HEK293T (cell line): ENCODE measurements at places on chromosomes 4 and X.
A peak's percentile ranks its signal among the peaks of the same experiment; 100 is the strongest.

GRCh38 chr4:74934888-74935287 is 2.0 kb downstream of the PARM1 start:
- peak; percentile 12 for DNase-seq

DNA sequence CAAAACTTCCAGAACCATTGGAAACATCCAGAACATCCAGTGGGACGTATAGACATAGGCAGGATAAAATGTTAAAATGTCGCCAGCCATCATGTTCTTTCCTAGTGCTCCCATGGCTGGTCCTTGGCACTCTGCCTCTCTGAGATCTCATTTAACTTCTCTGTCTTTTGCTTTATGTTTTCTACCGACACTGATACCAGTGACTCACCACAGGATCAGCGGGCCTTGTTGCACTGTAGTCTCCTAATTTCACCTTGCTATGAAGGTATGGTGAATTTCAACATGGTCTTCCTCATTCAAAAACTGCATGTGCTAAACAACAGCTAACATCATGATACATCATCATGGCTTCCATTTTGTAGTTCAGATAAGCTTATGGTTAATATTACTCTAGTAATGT is 521.0 kb upstream of the IGFBP7 start:
- DNase-seq: no peak

DNA sequence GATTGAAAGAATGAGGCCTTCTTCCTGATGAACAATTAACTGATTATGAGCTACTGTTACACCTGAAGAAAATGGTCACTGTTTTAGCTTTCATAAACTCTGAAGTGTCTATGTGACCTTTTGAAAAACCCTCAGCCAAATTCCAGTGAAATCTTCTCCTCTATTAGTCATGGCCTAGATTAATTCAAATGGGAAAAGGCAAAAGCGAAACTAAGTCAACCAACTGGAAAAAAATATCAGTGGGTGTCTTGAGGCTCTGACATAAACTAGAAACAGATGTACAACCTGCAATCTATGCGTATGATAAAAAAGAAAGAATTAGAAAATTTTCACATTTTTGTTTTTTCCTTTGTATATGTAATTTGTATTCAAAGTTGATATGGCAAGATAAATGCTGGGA is 169.4 kb upstream of the BANK1 start:
- DNase-seq: no peak

DNA sequence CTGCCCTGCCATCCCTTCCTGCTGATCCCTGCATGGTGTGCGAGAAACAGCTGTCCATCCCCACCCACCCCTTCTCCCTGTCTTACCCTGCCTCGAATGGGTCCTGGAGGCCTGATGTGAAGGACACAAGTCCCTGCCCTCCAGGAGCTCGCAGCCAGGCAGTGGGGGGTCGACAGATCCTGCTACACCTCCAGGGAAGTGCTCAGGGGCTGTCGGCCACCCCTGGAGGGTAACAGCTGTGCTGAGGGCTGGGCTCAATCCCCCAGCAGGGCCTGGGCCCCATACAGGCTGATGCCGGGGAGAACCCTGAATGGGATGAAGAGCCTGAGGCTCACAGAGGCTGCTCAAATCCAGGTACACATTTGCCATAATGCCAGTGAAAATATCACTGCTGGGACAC is 17.6 kb downstream of the HMX1 start:
- DNase-seq: no peak

DNA sequence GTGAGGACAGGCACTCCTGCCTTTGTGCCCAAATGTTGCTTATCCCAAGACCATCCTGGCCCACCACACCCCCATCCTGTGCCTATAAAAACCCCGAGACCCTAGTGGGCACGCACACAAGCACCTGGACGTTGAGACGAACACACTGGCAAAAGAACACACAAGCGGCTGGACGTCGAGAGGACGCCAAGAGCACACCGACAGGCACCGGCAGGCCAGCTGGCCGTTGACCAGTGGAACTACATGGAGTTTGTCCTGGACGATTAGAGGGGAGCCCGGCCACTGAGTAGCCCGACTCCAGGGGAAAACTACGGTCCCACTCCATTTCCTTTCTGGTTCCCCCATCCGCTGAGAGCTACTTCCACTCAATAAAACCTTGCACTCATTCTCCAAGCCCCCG is 301.7 kb downstream of the PCDH10 start:
- DNase-seq: no peak

DNA sequence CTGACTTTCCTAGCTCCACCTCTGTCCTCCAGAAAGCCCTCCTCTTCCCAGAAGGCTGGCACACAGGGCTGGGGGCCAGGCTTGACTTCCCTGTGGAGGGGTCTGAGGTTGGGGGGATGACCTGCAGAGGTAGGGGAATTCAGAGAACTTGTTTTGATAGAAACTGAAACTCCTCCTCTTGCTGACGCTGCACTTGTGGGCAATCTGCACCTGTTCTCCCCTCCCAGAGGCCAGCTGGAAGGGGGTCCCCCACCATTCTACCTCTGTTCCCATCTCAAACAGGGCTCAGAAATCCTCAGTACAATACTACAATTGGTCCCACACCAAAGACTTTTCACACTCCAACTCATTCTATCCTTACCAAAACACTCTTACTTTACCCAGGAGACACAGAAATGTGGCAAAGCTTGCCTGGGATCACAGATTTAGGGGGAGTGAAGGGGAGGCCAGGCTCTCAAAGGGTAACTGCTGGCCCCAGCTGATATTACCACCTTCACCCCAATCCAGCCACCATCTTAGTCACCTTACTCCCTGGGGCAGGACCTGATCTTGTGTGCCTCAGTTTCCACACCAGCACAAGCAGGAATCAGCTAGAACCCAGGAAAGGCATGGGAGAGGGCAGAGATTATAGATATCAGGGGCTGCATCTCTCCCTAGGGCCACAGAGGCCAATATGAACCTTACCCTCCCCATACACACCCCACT is 18.5 kb downstream of the OTUD5 start:
- DNase-seq: no peak

GRCh38 chr4:131974730-131975129 is 1174.4 kb upstream of the PCDH10 start:
- DNase-seq: no peak

DNA sequence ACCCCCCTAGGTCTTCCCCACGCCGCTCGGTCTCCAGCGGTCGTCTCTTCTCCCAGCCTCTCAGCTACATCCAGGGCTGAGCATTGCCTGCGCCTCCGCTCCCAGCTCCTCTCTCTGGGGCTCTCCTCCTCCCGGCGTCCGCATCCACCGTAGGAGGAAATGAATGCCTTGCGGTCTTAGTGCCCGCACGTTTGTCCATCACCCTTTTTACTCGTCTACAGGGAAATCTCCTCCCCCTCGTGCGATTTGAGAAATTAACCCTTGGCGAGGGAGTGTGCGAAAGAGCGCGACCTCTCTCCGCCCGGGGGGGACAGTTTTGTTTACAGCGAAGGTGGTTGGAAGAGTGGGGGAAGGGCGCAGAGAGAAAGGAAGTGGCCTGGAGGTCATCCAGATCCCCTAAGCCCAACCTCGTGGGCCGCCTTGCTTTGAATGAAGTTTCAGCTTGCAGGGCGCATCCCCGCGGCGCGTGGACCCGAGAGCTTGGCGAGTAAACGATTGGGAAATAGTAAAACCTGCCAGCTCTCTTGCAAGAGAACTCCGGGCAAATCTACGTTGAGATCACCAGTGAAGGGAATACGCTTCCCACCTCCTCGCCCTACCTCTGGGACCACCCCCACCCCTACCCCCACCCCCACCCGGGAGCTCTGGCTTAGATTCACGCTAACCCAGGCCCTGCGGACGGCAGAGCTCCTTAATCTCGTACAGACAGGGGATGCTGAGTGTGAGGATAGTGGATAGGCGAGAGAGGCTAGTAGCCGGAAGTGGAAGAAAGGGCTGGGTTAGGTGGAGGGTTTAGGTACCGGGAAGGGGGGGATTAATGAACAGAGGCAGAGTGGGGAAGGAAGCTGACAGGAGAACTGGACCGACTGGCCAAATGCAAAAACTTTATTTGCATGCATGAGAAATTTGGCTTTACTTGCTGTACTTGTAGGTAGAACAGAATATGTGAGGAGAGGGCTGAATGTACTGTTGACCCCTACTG is at the start of gene ELOVL6:
Gene ELOVL6, minus strand, starts transcription at position 181 of the 982 bp plus-strand sequence. CDS start 280 bp downstream, outside the sequence.
- peak; percentile 67 for DNase-seq

- no peak for DNase-seq
Observed at GRCh38 chr4:45693746-45694145, 430.1 kb downstream of the GABRG1 start.

GRCh38 chr4:54228056-54228527 is 1.0 kb upstream of the PDGFRA start:
- DNase-seq: peak; percentile 75

DNA sequence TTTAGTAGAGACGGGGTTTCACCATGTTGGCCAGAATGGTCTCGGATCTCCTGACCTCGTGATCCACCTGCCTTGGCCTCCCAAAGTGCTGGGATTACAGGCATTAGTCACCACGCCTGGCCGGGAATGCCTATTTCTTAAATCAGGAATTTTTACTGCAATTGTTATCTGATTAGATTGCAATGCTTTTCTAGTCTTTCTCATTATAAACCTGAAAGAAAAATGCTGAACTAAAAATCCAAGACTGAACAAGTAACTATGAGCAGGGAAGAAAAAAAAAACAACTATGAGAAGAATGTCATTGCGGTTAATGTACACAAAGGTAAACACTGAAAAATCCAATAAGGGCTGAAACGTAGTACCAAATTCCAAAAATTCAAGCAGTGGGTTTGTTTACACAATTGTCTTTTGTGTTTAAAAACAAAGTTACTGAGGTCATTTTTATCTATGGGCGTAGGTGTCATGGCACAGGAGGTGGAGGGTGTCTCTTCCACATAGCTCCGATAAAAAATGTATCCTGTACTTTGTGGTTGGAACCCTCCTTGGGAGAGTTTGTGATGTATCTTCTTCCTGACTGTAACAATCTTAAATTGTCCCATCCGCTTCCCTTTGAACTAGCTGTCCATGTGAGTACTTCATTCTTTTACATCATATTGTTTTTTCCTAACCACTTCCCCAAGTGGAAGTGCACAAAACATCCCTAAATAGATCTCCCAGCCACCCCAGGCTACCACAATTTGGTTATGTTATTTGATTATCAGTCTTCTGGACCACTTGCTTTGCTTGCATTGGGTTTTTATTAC is 11.1 kb upstream of the TMEM156 start:
- DNase-seq: no peak

DNA sequence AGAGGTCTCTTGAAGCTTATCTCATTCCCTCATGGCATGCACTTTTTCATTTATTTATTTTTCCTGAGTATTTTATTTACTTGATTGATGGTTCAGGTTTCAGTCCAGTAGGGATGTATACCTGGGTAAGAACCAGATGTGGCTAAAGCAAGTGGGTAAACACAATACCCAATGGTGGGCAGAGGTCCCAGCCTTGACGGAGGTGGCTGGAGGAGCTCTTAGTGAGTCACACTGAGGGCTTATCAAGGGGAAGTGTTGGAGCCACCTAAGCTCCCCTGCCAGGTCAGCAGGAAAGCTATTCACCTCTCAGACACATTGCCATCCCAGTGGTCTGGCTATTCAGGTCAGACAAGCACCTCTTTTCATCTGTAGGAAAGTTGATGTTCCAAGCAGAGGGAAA is 236.2 kb upstream of the MAGEB16 start:
- DNase-seq: no peak

- DNase-seq: no peak
Observed at GRCh38 chr4:36010397-36010929, 233.9 kb downstream of the ARAP2 start.

- no peak for DNase-seq
Observed at GRCh38 chrX:10015355-10015722, 48.2 kb downstream of the CLDN34 start.

- no peak for DNase-seq
Observed at GRCh38 chrX:22060415-22061280, 28.5 kb downstream of the PHEX start.

GRCh38 chr4:819401-820229 is 6.3 kb downstream of the CPLX1 start:
- no peak for DNase-seq

GRCh38 chr4:141896687-141897086 is 260.3 kb downstream of the IL15 start:
- DNase-seq: no peak

DNA sequence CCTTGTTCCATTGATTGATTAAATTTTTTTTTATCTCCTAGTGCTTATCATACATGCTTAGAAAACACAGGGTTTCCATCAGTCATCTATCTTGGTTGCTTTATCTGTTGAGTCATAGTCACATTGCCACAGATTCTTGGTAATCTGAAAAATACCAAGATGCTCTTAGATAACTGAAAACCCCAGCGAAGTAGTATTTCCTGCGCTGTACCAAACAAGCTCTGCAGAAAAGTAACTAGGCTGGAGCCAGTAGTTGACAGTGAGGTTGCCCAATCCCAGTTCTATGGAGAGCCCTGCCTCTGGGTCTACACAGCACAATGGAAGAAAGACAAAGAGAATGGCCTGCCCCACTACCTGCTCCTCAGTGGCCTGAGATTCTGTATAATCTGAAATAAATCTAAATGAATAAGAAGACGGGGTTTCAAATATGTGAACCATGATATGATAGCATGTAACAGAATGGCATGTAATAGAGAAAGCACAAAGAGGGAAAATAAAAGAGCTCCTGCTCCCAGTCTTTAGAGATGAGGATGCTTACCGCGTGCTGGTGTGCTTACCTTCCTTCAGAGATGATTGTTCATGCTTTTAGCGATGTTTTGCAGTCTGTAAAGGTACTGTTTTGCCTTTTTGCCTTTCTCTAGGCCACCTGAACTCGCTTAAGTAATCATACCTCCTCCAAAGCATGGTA is 55.3 kb upstream of the RAPGEF2 start:
- DNase-seq: no peak

GRCh38 chr4:4687935-4688727 is 146.3 kb upstream of the STX18 start:
- DNase-seq: no peak

DNA sequence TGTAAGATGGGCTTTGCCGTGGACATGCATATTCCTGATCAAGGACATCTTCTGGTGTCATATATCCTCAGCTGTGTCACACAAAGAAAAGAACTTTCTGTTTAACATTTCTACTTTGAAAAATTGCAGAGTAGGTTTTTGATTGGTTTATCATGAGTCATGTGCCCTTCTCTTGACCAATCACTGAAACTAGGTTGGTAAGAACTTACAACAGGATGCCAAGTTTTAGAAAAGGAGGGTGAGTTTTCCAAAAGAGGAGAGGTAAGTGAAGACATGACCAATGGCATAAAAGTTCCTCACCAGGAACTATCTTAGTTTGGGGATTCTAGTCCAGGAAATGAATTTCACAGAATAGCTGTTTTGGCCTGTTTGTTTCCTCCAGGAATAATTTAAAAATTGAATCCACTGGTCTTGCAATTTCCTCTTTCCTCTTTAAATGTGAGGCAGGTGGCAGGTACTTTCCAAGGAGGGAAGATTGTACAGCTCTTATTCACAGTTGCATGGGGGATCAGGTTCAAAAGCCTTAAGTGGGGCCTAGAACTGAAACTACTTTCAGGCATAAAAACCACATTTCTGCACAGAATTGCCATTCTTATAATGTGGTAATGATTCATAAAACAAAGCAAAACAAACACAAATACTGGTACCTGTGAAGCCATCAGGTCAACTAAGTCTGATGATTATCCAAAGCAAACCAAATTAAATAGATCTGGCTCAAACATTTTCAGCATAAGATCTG is 1114.5 kb upstream of the LCORL start:
- no peak for DNase-seq

- no peak for DNase-seq
Observed at GRCh38 chr4:5101571-5101970, 50.3 kb downstream of the STK32B start.

GRCh38 chr4:99998062-99998867 is 48.2 kb upstream of the H2AZ1 start:
- no peak for DNase-seq
